ENCODE measurements at places on chromosomes 5 and 9. TPM values are rescaled to one million over a fixed set of nuclear protein-coding genes. Genes with fewer than 3 reads are reported as not detected.

Gene KIF20A
- 0.43 TPM for polyA plus RNA-seq

GRCh38 chr9:34500623-34501267, 22.0 kb downstream of the ENHO start:
- DNase-seq, result no peak

DNA sequence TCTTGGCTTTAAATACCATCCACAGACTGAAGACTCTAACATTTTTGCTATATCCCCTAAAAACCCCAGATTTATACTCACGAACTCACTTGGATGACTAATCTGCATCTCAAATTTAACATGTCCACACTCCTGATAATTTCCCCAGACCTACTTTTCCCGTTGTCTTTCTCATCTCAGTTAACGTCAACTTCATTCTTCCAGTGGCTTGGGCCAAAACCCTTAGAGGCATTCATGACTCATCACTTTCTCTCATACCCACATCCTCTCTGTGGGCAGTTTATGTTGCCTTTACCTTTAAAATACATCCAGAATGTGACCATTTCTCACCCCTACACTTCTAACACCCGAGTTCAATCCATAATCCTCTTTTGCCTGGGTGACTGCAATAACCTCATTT, 96.7 kb downstream of the EDIL3 start:
- DNase-seq, result no peak

Gene MARCOL
- not detected for polyA plus RNA-seq
